Kidney epithelial cell (primary cell): ENCODE measurements at places on chromosomes 1 and 21.

DNA sequence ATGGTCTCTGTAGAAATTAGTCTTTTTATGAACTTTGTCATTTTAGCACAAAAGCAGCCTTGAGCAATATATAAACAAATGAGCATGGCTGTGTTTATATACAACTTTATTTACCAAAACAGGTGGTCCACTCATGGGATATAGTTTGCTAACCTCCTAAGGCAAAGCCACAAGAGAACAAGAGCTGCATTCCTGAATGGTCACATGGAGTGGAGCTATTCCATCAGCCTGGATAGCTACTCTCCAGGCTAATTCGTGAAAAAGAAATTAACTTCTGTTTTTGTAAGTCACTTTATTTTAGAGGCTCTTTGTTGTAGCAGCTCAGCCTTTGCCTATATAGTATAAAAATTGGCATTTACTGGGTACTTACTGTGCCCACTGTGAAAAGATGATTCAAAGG is 163.3 kb upstream of the FAM78B start:
- DNase-seq, result no peak

DNA sequence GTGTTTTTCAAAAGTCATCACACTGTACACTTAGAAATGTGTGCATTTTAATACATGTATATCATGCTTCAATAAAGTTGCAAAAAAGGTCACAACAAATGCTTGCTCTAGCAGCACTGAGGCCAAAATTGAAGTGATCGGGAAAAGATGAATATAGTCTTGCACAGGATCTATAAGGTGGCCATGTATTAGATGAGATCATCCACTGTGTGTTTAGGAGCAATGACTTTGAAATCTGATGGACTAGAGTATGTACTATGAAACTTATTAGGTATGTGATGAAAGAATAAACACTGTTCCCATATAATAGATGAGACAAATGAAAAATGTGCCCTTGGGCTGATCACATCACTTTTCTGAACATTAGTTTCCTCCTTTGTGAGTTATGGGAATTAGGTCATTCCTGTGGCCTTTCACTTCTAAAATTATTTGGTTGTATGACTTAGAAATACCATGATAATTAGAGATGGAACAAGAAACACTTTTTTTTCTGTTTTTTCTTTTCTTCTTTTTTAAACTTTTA is 984.6 kb downstream of the ADGRL2 start:
- DNase-seq, result no peak

GRCh38 chr1:8682573-8682972 is 134.9 kb downstream of the RERE start:
- no peak for DNase-seq

GRCh38 chr1:87826681-87827251 is 498.1 kb downstream of the LMO4 start:
- DNase-seq, result no peak

DNA sequence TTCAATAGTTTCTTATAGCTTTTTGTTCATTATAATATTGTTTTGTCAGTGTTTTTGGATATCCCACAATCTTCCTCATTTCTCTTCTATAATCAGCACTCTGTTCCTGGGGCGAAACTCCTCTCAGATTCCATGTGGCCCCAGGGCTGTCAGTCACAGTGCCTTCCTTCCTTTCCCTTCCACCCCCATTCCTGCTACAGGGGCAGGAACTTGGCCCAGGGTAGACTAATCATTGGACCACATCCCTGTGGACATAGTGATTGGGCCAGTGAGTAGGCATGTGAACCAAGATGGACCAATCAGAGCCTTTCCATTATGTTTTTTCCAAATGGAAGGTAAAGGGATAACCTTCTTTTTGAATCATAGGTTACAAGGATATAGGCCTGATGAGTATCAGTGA is 78.3 kb downstream of the PGM1 start:
- no peak for DNase-seq

- no peak for DNase-seq
Observed at GRCh38 chr1:219520241-219520640, 92.7 kb downstream of the ZC3H11B start.

- no peak for DNase-seq
Observed at GRCh38 chr1:21335088-21335691, 44.9 kb upstream of the ECE1 start.

GRCh38 chr1:2340086-2340917 is 51.1 kb downstream of the MORN1 start:
- DNase-seq, result no peak

DNA sequence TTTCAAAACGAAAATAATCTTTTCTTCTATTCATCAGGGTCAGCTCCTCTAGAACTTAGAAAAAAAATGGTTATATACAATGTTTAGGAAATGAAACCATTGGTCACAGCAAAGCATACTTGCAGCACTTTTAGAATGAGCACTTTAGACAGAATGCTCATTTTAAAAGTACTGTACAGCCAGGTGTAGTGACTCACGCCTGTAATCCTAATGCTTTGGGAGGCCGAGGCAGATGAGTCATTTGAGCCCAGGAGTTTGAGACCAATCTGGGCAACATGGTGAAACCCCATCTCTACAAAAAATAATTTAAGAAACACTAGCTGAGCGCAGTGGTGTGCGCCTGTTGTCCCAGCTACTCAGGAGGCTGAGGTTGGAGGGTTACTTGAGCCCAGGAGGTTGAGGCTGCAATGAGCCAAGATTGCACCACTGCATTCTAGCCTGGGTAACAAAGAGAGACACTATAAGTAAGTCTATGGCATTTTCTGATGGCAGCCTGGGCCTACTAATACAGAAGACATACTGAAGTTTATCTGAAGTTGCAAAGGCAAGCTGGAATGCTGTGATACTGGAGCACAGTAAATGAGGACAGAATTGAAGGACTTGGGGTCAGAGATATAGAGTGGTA is 48.9 kb upstream of the ZNF326 start:
- no peak for DNase-seq

DNA sequence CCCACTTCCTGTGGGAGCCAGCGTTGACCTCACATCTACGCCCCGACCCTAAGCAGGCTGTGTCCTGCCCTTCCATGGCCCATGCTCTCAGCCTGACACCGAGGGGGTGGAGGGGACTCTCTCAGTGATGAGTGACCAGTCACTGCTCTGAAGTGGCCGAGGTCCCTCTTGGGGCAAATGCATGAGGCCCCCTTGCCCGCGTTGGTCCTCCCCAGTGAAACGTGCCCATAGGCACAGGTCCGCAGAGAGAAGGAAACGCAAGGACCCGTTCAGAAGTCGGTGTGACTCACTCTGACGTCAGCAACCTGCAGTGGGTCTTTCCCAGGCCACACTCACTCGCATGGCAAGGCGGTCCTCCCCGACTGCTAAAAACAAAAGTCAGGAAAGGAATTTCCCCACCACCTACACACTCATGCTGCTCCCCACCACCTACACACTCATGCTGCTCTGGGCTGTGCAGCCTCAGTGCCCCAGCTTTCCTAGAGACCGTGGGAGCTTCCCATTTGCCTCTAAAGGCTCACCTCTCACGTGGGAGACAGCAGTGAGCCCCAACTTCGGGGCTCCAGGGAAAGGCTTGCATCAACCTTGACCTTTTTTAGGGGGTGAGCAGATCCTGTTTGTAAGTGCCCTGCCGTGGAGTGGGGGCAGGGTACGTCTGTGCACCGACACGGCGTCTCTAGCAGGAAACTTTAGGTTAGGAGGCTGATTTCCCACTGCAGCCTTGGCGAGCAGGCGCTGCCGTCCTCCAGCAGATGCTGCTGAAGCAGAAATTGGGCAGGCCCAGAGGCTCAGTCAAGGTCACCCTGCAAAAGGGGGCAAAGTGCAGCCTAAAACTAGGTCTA is 11.4 kb downstream of the UBASH3A start:
- DNase-seq, result peak; percentile 85

DNA sequence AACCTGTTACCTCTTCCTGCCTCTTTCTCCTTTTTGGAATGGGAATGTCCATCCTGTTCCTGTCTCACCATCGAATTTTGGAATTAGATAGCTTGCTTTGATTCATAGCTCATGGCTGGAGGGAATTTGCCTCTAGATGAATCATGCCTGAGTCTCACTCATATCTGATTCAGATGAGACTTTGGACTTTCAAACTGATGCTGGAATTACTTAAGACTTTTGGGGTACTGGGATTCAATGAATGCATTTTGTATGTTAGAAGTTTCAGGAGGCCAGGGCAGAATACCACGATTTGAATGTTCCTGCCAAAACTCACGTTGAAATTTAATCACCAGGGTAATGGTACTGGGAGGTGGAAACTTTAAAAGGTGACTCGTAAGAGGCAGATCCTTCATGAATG is 132.4 kb downstream of the DSCAM start:
- no peak for DNase-seq

DNA sequence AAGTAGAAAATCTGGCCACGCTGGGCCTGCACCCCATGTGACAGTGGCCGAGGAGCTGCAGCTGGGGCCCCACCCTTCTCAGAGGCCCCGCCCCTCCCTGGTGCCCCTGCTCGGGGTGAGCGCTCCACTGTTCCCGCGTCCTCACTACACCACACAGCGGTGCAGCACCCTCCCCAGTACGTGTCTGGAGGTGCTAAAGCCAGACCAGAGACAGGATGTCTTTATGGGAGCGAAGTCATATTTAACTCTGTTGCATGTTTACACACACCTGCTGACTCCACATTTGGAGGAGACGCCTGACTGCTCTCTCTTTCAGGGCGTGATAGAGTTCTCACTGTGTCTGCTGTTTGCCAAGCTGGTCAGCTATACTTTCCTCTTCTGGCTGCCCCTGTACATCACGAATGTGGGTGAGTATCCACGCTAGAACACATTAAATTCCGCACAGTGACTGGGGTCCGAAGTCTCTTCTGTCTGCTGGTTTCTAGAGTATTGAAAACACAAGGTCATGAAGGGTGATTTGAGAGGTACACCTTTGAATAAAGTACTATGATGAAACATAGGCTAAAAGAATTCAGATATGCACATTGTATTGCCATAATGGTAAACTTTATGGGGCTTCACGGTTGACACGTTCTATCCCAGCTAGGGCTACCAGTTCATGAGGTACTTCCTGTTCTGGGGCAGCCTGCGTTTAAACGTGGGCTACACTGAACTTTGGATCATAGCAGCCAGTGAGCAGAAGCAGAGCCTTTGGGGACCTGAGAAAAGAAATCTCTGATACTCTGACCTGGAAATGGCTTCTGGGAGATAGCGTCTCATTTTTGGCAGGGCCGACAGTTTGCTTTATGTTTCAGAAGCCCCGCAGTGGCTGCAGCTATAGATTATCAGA is 48.4 kb downstream of the SLC37A1 start:
- DNase-seq, result no peak

DNA sequence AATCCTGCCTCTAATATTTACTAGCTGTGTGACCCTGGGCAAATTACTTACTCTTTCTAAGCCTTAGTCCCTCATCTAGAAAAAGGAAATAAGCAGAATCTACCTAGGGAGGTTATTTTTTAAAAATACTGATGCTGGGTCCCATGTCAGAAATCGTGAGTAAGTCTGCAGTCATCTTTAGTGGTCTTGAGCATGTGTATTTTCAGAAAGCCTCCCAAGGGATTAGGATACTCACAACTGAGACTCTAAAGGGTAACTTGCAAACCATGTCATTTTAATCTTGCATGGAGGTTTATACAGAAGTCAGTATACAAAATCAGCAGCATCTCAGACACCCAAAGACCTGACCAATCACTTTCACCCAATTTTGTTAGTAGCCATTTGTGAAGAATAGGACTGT is 43.2 kb downstream of the DSTYK start:
- no peak for DNase-seq

DNA sequence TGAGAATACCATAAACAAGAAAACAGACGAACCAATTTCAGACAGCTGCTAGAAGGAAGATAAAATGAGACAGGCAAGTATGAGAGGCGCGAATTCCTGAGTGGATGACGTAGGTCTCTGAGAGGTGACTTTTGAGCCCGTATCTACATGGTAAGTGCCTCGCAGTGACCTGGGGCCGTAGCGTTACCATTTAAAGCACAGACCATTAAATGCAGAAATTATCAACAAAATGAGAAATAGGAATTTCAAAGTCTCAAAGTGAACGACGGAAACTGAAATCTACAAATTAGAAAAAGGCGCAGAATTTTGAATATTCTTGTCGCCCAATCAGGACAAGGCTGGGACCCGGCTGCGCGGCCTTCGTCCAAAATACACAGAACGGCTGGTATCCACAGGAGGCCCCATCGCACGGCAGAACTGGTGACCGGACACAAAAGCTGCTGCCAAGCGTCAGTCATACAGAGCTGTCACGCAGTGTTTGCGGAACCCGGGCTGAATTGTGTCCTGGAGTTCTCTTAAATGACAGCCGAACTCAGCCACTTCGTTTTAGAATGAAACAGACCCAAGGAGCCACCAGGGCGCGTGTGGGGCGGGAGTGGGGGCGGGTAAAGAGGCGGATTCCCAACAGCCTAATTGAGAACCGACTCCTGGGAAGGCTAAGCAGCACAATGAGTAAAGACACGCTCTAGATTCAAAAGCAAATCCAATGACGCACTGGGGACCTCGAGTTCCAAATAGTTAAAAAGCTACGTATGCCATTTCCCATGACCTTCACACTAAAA is 13.8 kb upstream of the BOLA1 start:
- no peak for DNase-seq

DNA sequence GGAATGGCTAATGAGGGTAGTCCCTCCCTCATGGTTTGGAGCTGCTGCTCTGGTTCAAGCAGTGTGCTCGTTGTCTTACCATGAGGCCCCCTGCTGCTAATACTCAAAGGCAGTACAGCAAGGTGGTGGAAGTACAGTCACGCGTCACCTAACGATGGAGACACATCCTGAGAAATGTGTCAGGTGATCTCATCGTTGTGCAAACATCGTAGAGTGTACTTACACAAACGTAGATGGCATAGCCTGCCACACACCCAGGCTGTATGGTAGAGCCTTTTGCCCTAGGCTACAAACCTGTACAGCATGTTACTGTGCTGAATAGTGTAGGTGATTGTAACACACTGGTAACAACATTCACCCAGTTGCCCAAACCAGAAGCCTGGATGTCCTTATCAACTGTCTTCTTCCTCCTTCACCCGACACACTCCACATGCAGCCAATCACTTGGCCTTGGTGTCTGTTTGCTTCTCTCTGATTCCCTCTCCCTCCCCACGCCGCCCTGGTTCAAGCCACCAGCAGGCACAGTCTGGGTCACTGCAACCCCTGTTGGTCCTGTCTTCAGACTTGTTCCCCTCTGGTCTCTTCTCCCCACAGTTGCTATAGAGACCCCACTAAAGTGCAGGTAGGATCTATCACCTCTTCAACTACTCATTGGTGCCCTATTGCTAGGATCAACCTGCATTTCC is 6.0 kb upstream of the KCNA2 start:
- DNase-seq, result no peak

DNA sequence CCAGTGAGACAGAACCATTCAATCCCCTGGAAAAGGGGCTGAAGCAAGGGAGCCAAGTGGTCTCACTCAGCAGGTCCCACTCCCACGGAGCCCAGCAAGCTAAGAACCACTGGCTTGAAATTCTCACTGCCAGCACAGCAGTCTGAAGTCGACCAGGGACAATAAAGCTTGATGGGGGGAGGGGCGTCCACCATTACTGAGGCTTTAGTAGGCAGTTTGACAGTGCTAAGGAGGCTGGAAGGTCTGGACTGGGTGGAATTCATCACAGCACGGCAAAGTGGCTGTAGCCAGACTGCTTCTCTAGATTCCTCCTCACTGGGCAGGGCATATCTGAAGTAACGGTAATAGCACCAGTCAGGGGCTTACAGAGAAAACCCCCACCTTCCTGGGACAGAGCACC is 105.4 kb upstream of the GORAB start:
- DNase-seq, result no peak

GRCh38 chr1:156148216-156148615 is 5.2 kb upstream of the SEMA4A start:
- DNase-seq, result no peak
